ELR (cell line): ENCODE measurements at places on chromosomes 2 and 18.

- no peak for DNase-seq
Measured at GRCh38 chr2:110813896-110814295, 81.5 kb downstream of the ACOXL start.

GRCh38 chr18:77207540-77207939 is 42.1 kb upstream of the GALR1 start:
- DNase-seq, result peak; percentile 81

- peak; percentile 18 for DNase-seq
Measured at GRCh38 chr2:46446871-46447568, 32.3 kb upstream of the TMEM247 start.

DNA sequence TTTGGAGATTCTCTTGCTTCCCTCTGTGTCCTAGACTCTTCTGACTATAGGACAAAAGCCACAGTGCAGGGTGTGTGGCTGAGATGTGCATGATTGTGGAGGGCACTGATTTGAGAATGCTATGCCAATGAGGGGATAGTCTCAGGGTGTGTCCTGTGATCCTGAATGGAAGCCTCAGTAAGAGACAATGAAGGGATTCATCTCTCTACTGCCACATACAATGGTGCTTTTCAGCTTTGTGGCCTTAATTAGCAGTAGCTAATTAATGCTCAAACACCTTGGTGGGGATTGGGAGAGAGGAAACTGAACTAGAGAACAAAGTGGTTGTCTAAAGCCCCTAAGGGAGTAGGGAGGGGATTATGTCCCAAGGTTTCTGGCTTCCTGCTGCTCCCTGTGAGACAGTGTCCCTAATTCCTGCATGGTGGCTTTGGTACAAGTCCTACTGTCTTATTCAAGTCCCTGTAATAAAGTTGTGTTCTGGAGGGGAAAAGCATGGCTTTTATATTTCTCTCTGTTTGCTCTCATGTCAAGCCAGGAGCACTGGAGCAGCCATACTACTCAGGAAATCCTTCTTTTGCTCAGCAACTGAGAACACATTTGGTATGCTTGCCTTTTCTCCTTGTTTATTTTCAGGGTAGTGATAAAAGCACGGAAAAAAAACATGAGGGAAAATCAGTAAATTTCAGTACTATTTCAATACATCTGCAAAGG is 415.2 kb upstream of the TCF4 start:
- no peak for DNase-seq

GRCh38 chr2:222969491-222969890 is 82.5 kb upstream of the KCNE4 start:
- DNase-seq, result peak; percentile 32
